ENCODE measurements at places on chromosomes 13 and 19.
A peak's percentile ranks its signal among the peaks of the same experiment; 100 is the strongest.

DNA sequence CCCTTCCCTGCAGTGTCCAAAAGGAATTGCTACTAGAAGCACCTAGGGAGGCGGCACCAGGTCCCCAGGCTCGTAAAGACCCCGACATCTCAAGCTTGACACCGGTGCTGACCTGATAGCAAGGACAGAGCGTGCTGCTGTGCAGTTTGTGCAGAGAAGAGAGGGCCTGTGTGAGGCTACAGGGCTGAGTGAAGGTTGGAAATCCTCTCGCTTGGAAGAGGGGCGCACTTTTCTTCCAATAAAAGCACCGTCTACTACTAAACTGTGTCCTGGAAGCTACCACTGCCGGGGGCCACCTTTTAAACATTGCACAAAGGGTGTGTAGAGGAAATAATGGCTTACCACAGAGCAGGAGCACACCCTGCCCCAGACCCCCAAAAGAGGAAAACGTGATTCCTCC lies 11.0 kb downstream of the TMEM272 start:
- DNase-seq, result no peak

GRCh38 chr13:67224148-67224846 lies 5.8 kb downstream of the PCDH9 start:
- DNase-seq, result peak; percentile 41

DNA sequence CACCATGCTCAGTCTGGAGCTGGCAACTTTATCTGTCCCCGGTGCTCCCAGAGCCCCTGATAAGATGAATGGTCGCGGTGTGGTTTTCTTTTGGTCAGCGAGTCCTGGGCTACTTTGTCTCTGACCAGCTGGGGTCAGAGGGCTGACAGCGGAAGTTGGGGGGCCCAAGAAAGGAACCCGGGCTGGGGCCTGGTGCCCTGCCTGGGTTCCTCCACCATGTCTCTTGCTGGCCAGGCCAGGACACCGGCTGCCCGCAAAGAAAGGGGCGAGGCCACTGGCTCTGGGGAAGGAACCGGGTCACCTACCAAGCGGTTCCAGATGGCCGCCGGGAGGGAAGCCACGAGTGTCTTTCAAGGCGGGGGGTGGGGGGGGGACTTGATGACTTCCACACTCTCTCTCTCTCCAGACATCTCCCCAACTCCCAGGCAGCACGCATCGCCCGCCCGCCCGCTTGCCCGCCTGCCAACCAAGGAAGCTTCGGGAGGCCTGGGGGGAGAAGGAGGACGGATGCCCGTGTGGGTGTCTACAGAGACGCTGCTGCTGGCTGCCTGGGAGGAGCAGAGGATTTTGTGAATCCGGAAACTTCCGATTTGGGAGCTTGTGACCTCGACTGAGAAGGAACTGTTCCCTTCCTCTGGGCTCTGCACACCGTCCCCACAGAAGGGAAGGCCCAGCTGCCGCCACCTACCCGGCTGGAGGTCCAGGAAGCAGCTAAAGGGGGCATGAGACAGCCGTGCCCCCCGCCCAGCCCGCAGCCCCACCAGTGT lies 1.1 kb downstream of the PIP5K1C start:
- DNase-seq, result no peak

- no peak for DNase-seq
Measured at GRCh38 chr13:62094932-62095331, 679.3 kb upstream of the PCDH20 start.

GRCh38 chr13:51614350-51614786 lies 30.1 kb downstream of the WDFY2 start:
- peak; percentile 9 for DNase-seq

DNA sequence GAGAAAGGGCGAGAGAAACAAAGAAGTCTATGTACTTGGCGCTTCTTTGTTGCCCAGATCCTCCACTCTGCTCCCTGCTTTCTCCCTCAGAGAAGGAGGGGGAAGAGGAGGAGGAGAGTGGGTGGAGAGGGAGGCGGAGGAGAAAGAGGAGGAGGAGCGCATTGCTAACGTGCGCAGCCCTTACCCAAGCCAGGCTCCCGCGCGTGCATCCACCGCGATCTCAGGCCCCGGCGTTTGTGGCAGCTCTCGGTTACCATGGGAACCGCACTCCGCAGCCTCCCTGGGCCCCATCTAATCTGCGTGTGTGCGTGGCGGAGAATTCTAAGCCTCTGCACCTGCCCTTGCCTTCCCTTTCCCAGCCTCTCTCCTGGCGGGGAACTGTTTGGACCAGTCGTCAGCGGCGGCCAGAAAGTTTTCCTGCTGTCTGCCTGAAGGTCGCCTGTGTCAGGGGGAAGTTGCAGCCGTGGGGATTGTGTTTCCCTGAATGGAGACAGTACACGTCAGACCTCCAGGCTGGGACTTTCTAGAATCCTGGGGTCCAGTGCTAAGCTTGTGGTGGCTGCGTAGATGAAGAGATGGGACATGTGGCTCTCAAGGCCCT lies at the start of gene ERICH6B:
Gene ERICH6B (minus strand): TSS at position 239 of the 601 bp plus-strand sequence. CDS start 18,734 bp downstream, outside the sequence.
- no peak for DNase-seq

- no peak for DNase-seq
Measured at GRCh38 chr19:4516939-4517300, 1.4 kb downstream of the PLIN4 start.

DNA sequence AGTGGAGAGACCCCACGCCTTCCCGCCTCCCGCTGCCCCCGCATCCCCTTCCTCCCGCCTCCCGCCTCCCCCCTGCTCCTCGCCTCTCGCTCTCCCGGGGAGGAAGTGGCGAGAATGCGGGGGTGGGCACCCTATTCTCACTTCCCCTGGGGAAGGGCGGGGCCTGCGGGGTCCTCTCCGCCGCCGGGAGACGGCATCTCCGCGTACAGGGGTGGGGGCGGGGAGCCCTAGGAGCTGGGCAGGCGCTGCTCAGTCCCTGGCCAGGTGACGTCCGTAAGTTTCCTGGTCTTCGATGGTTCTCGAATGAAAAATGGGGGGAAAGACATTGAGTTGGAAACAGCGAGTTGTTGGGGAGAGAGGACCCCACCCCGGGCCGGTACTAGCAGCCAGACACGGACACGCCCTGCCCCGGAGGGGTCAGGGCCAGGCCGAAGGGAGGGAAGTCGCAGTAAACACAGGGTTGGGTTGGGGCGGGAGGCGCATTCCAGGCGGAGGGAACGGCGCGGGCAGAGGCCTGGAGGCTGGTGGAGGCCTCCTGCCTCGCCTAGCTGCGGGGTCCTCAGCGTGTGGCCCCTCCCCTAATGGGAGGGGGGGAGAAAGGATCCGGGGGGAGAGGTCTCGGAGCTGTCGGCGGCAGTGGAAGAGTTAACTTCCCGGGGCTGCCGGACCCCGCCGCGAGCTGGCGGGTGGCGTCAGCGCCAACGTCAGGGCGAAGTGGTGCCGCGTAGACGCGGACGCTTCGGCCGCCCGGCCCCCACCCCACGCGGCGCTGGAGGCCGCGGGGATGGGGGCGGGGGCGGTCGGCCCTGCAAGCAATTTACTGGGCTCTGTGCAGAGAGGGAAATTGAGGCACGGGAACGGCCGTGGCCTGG lies 10.4 kb upstream of the JUND start:
- peak; percentile 65 for DNase-seq

GRCh38 chr13:98157609-98158008 lies 14.7 kb downstream of the FARP1 start:
- no peak for DNase-seq

DNA sequence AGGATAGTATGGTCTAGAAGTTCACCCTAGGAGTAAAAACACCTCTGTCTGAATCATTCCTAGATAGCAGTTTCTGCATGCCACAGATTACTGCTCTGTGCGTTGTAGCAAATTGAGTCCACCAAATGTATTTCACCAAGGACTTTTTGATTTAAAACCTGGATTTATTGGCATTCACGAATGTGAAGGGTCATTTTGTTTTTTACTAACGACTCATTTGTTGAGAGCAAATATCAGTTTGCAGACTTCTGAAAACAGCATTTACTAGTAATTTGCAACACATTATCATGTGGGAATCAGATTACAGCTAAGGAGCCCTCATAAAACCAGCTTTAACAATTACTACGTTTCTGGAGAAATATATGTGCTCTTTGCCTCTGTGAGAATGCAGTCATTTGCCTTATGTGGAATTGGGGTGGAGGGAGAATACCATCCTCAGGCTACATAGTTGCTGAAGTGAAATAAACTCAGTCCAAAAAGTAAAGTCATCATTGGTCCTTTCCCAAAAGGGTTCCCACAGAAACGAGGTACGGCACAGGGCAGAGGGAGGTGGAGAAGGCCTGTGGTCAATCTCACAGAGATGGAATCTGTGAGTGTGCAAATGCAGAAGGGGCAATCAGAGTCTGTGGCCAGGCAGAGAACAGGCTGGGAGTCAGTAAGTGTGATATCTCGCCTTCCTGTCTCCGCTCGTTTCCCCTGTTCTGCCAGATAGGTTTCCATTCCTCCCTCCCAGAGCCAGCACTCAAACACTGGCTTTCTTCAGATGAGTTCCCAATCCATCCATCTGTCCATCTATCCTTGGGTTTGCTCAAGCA lies 63.1 kb downstream of the DLEU7 start:
- no peak for DNase-seq

DNA sequence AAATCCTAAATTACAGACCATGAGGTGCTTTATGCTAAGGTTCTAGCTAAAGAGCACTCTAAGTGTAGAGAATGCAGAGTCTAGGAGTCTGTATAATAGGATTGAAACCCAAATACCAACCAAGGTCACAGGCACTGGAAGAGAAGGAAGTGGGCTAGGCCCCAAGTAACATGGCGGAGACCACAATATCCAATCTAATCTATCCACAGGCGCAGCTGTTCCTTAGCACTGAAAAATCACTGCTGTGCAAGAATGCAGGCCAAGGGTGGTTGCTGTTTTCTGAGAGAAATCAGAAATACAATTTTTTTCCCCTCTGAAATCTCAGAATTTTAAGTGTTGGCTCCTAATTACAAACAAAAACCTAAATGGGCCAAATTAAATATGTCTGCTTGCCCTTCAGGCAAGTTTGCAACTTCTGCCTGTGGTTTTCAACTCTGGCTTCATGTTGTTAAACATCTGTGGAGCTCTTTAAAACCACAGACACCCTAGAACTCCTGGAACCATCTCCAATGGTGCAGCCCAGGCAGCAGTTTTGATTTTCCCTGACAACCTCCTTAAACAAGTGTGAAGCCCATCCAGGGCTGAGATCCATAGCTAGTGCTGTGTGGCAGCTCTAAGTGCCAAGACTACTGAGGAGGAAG lies 6.1 kb downstream of the RANBP3 start:
- DNase-seq, result no peak

- DNase-seq, result no peak
Measured at GRCh38 chr13:110404321-110404720, 97.2 kb downstream of the COL4A2 start.

DNA sequence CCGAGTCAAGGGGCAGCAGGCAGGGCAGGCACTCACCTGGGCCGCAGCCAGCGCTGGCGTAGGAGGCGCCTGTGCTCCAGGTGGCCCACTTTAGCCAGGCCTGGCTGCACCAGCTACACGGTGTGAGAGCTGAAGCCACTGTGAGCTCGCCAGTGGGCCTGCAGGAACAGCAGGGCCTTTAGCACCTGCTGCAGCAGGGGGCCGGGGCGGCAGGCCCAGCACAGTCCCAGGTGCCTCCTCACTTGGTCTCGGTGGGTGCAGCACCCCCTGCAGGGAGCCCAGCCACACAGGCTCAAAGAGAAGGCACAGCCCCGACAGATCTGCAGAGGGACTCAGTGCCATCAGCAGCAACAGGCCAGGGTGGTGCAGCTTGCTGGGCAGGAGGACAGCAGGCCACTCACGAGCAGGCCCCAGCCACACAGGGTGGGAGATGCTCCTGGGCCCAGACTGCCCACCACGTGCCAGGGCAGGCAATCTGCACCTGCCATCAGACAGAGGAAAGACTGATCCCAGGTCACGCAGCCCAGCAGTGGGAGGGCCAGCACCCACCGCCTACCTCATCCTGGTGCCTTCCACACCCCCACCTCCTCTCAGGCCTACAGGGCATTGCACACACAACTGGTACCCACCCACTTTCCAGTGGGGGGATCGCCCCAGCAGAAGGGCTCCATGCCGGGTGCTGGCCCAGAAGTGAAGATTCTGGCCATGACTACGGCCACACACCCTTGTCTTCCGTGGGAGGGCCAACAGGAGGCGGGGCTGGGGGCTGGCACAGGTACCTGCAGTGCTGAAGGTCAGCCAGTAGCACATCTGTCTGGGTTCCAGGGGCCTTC lies 15.8 kb downstream of the ARHGAP33 start:
- no peak for DNase-seq

DNA sequence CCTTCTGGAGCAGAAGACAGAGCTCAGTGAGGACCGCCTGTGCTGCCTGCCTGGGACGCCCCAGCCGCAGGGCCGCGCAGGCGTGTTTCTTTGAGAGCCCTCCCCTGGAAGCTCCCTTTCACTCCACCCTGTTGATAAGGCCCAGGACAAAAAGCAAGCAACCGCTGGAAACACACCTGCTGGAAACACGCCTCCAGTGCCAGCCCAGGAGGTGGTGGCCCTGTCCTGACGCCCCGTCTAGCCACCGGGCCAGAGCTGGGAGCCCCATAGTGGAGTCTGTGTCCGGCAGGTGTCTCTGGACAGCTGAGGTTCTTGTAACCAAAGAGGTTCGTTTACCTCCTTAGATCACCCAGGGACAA lies 173.8 kb downstream of the KATNAL1 start:
- DNase-seq, result no peak

- no peak for DNase-seq
Measured at GRCh38 chr13:110811771-110812120, 98.2 kb downstream of the ING1 start.

- DNase-seq, result no peak
Measured at GRCh38 chr19:1167687-1168571, 6.1 kb downstream of the SBNO2 start.

DNA sequence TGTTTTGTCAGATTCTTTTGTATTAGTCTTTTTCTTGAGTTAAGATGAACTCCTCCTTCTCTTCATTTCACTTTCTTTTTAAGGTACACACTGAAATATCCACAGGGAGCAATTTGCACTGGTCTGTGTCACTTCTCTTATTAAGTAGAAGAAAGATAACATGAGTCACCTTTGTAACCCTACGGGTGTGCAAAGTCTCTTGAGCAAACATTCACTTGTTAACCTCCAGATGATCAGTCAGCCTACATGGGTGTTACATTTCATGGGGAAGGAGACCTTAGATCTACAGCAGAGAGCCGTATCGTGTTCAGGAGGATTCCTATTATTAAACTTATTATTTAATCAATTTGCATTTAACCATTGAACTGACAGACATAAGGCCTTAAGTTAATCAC lies 5.1 kb downstream of the ZNF507 start:
- DNase-seq, result no peak

DNA sequence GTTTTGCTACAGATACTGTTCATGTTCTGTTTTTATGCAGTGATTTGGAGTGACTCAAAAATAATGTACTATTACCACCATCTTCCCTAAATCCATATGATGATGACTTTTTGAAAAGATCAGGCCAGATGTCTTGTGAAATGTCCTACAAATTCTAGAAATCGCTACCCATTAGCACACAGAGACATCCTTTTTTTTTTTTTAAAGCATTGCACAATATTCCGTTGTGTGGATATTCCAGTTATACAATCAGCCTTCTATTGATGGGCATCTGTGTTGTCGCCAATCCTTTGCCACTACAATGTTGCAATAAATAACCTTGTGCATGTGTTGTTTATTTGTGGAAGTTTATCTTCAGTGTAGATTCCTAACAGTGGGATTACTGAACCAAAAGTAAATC lies 24.5 kb downstream of the ZDHHC20 start:
- DNase-seq, result no peak

- DNase-seq, result no peak
Measured at GRCh38 chr19:41323430-41324125, 13.6 kb downstream of the CCDC97 start.

All from stimulated activated CD4-positive, alpha-beta T cell treated with anti-CD3 and anti-CD28 coated beads, Interleukin-1b, Interleukin-23, amount 100 ng/mL, for 4 hours (primary cell).